ENCODE measurements at places on chromosomes 1 and 21.
A peak's percentile ranks its signal among the peaks of the same experiment; 100 is the strongest.

GRCh38 chr1:17215545-17215890, 10.6 kb downstream of the PADI1 start:
- no peak for DNase-seq

- no peak for DNase-seq
Observed at GRCh38 chr21:45469273-45470086, 64.5 kb downstream of the COL18A1 start.

DNA sequence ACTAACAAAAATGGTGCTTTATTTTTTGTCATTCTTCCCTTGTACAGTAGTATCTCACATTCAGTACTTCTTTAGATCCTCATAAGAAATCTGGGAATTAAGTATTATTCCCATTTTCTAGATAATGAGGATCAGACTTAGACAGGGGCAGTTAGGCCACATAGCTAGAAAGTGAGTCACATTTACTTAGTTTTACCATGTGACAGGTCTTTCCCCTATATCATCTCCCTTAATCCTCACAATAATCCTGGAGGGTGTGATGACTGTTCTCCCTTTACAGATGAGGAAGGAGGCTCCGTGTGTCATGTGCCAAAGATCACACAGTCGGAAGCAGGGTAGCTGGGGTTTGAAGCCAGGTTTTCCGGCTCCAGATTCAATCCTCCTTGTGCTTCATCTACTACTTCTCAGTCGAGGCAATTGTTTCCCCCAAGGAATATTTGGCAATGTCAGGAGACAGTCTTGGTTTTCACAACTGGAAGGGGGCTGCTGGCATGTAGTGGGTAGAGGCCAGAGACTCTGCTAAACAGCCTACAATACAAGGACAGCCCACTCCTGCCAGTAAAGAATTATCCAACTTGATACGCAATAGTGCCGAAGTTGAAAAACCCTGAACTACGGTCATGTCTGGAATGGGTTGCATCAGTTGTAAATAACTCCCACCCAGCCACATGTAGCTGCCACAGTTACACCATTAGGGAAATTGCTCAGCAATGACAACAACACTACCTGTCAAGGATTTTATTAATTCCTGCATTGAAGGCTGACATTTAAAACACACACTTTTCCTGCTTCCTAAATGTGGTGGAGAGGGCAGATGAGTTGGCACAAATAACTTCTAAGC, 54.5 kb downstream of the C8B start:
- no peak for DNase-seq

DNA sequence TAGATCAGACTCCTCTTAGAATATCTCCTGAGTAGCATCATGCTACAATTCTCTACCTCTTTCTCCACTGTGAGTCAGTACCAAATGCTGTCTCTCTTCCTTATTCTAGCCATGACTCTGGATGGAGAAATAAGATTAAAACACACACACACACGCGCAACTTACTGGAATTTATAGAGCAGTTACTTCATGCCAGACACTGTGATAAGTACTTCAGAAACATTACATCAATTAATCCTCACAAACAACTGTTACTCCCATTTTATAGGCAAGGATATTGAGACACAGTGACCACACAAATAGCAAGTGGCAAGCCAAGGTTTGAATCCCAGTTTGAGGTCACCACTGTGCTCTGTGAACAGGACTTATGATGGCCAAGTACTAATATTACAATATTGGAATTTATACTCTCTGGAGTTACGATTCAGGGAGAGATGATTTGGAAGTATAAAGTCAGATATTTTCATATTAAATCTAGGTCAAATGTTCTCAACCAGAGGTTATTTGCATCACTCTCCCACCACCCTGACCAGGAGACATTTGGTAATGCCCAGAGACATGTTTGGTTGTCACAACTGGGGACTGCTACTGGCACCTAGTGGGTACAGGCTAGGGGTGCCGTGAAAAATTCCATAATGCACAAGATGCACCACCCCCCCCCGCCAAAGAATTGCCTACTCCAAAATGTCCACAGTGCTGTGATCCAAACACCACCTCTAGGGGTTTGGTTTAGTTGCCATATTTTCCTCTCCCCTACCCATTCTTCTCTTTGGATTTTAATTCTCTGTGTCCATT, 221.6 kb downstream of the LTN1 start:
- DNase-seq, result no peak

- DNase-seq, result peak; percentile 45
Observed at GRCh38 chr1:226403201-226404034, 4.5 kb downstream of the PARP1 start.

DNA sequence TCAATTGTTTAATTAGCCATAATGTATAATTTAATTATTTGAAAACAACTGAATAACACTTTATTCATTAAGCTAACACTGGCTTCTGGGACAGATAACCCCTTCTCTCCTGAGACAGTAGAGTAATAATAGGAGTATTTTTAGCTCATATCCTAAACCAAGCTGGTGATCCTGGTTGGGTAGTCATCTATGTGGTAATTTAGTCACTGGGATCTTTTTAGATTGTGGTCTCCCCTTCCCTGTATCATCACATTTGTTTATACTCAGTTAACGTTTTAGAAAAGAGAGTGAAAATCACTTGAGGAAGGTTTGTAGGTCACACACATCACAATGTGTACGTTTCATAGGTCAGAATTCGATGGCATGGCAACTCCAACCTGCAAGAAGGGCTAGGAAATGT, 1356.6 kb upstream of the ADGRL2 start:
- DNase-seq, result no peak

- peak; percentile 72 for DNase-seq
Observed at GRCh38 chr1:209823143-209824041, 4.4 kb upstream of the UTP25 start.

Data from HT-29 (cell line).